ENCODE measurements at places on chromosomes 2 and 18.

GRCh38 chr2:142734231-142734630 is 143.2 kb upstream of the KYNU start:
- DNase-seq, result no peak

- DNase-seq, result no peak
These were observed 28.3 kb upstream of the ASAP2 start for GRCh38 chr2:9178110-9178903.

GRCh38 chr2:119029297-119029696 is 87.3 kb downstream of the MARCO start:
- DNase-seq, result no peak

GRCh38 chr2:166984797-166985196 is 96.5 kb downstream of the XIRP2 start:
- no peak for DNase-seq

GRCh38 chr2:10864861-10865636 is 46.7 kb upstream of the KCNF1 start:
- DNase-seq, result no peak

- no peak for DNase-seq
These were observed 21.4 kb downstream of the POLE4 start for GRCh38 chr2:74979844-74980243.

- no peak for DNase-seq
These were observed 787 bp downstream of the SOCS6 start for GRCh38 chr18:70289351-70290312.

DNA sequence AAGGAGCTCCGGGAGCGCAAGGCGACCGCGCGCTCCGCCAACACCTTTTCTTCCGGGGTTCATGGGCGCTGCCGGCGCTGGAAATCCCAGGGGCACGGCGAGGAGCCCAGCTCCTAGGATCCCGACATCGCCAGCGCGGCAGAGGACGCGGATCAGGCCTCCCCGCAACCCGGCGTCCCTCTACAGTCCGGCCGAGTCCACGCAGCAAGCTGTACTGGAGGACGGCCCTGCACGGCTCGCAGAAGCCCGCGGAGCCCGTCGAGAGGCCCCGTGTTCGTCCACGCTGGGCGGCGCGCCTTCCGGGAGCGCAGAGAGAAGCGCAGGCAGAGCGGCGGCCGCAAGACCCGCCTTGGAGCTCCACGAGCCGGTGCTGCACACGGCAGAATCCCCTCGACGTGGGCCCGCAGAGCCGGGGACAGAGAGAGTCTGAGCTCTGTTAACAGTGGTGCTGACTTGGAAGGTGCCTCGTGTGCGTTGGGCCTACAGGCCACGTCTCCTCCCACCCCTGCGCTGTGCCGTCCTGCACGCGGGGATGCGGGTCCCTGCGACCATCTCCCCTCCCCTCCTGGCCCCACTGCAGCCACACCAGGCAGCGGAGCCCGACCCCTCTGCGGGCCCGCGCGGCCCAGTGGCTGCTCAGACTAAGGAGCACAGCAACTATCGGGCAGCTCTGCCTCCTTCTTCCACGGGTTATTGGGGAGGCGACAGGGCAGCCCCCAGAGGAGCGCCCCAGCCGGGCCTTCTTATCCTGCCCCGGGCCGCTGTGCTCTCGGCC is 28.1 kb upstream of the PTPN2 start:
- no peak for DNase-seq

GRCh38 chr2:1976728-1977416 is 232.6 kb upstream of the PXDN start:
- DNase-seq, result no peak

DNA sequence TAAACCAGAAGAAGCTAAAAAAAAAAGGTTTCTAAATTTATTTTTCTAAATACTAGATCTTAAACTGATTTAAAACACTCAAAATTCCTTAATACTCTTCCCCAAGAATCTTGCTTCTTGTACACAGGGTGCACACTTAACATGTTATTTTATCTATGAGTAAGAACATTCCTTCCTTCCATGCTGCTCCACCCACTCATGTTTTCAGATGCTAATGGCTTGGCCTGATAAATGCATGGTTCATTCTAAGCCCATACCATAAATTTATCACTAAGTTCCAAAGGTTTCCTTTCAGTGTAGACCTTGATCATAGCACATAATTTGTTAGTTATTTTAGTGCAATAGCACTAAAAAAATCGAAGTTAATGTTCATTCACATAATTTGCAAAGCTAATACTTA is 8.1 kb downstream of the FBXO48 start:
- no peak for DNase-seq

DNA sequence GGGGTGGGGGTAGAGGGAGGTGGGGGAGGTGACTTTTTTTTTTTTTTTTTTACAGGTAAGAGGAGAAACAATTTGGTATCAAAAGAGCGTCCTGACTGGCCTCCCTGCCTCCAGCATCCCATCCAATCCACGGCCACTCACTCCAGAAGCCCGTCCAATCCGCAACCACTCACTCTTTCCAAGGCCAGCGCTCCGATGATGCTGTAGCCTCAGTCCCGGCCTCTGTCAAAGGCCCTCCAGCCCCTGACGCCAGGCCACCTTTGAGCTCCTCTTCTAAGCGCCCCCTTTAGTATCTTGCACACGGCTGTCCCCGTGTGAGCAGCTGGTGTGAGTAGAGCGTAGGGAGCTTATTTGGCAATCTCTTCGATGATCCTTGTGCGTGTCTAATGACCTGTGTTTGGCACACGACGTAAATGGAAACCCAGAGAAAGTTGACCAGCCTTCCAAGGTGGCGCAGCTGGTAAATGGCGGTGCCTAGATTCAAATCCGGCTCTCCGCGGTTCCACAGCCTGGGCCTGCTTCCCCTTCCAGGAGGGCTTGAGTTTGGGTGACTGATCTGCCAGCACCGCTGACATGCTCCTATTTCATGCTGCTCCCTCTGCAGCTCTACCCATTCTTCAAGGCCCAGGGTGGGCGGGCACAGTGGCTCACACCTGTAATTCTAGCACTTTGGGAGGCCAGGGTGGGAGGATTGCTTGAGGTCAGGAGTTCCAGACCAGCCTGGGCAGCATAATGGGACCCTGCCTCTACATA is 23.8 kb upstream of the PXDN start:
- no peak for DNase-seq

DNA sequence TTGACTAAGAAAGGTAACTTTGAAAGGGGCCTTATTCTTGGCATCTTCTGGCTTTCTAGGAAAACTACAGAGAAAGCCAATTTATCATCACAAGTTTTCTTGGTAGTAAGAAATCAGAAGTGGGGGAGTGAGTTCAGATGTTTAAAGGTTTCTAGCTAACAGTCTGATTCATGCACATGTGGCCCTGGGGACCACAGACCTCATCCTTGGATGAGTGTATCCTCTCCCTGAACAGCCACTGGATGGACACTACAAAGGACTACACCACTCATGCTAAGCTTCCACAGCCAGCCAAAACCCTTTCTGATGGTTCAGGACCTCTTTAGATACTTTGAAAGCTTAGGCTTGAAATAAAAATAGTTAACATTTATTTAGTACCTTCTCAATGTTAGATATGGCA is 218.3 kb upstream of the STK17B start:
- DNase-seq, result no peak

GRCh38 chr2:100142393-100142792 is at the start of gene AFF3:
Gene AFF3, minus strand, starts transcription at chr2:100142590. Its CDS starts 38,136 bp downstream, at chr2:100104454.
- no peak for DNase-seq

DNA sequence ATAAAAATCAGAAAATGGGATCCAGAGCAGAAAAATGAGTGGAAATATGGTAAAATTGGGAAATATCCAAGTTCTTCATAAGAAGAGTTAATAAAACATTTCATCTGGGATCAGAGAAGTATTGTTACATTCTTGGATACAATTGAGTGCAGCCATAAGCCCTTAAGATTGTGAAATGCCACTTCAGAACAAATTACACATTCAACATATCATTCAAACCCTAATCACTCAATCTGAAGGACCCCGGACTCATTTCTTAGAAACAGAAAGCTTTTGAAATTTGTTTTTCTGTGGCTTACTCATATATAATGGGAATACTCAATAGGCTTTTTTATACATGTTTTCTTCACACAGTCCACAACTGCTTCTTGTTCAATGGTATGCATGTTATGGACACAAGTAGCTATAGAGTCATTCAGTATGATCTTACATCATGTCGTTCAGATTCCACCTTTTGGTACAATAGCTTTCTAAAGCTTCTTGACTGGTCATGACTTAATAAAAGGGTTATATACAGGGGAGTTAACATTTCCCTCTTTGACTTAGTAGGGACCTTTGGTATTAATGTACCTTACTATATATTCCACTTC is 39.9 kb downstream of the SCN7A start:
- DNase-seq, result no peak

GRCh38 chr2:226077031-226077430 is 677.5 kb downstream of the NYAP2 start:
- no peak for DNase-seq

DNA sequence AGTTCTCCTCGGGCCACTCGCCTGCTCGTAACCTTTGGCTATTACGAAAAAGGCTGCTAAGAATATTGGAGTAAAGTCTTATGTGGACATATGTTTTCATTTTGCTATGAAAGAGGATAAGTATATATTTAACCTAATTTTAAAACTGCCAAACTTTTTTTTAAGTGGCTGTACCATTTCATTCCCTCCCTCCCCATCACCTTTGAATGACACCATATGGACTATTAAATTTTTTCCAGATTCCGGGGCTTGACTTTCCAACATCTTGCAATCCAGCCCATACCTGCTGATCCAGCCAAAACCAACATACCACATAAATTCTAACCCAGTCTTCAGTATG is 31.5 kb downstream of the REEP1 start:
- no peak for DNase-seq

- no peak for DNase-seq
These were observed 477.2 kb upstream of the LRRTM4 start for GRCh38 chr2:77999376-77999775.

- no peak for DNase-seq
These were observed 16.4 kb upstream of the STARD7 start for GRCh38 chr2:96225016-96225533.

DNA sequence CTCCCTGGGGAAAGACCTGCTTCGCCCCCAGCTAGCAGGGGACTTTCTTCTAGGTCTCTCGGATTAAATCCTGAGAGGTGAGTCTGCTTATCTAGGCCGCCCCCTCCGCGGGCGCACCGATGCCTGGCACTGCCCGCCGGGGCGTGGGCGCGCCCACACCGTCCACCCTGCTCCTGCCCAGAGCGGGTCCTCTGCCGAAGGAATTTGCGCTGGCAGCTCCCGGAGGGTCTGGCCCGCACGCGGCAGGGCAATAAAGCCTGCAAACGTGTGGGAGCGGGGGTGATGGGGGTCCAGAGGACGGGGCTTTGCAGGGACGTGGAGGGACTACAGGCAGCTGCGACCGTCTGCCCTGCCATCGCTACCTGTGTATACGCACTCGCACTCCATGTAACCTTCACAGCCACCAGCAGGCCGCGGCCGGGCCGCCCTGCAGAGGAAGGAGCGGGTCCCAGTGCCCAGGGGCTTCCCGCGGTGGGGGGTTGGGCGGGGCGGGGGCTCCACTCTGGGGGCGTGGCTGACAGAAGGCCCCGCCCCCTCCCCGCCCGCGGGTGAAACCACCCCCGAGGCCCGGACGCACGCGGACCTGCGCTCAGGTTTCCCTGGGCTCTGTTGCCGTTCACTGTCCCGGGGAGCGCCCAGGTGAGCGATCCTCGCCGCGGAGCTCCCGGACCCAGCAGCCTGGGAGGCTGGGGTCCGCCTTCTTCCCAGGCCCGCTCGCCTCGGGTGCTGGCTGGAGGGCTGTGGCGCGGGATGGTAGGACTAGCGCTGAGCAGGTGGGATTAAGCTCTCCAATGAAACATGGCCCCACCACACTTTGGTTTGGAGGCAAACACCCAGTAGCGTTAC is 174.5 kb upstream of the HS6ST1 start:
- DNase-seq, result no peak

GRCh38 chr18:42706029-42706608 is 409.4 kb downstream of the RIT2 start:
- DNase-seq, result no peak

DNA sequence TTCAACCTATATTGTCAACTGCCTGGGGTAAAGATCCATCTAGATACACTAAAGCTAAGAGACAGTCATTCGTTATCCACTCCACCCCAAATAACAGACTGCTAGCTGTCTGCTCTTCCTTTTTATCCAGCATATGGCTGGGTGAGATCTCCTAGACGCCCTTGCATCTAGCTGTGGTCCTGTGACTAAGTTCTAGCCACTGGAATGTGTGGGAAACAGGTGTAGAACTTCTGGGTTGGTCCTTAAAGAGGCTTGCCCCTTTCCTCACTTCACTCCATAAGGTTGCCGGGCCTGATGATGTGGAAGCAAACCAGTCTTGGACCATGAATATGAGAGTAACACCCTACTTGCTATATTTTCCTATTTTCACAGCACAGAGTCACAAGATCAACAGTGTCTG is 3.2 kb downstream of the COA5 start:
- DNase-seq, result no peak
